ENCODE measurements at places on chromosomes 7 and 10.

DNA sequence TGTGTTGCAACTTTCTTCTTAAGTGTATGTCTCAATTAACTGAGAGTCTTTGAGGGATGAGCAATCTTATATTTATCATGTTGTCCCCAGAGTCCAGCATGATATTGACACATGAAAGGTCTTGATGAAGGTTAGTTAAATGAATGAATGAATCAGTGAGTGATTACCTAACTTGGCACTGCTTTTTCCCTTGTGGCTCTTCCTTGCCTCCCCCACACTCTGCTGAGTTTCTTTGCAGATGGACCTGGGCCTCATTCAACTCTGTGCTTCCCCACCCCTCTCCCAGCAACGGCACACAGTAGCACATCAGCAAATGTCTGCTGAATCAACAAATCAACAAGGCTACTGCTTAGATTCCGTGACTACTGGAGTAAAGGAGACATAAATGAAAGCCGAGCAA, 235.1 kb upstream of the CXCL12 start:
- no peak for DNase-seq

GRCh38 chr7:134174795-134175261, 47.7 kb downstream of the LRGUK start:
- no peak for DNase-seq

DNA sequence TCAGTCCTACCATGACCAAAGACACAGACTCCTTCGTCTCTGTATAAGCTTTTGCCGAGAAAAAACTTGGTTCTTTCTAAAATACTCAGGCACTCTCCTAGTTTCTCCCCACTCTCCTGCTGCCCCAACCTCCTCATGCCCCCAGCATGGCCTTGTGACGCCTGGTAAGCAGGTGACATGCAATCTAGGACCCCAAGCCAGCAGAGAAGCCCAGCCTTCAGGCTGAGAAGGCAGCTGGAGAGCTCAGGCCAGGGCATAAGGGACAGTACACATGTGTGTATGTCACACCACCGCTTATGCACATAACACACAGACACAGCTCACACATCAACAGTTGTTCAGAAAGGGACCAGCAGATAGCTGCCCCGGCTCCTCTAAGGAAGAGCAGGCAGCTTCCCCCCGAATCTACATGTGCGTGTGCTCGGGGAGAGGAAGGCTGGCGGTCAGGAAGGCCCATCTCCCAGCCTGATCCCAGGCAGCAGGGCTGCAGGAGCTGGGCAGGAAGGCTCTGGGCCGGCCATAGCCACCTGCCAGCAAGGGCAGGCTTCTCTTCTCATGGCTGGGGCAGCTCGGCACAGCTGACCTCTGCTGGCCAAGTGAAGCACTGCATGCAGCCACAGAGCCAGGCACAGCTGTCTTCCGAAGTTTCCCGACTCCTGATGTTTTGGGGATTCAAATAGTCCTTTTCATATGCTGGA, 8.5 kb downstream of the DDX56 start:
- DNase-seq, result peak; percentile 47

- DNase-seq, result no peak
Observed at GRCh38 chr7:5635461-5636445, 145.7 kb downstream of the RNF216 start.

DNA sequence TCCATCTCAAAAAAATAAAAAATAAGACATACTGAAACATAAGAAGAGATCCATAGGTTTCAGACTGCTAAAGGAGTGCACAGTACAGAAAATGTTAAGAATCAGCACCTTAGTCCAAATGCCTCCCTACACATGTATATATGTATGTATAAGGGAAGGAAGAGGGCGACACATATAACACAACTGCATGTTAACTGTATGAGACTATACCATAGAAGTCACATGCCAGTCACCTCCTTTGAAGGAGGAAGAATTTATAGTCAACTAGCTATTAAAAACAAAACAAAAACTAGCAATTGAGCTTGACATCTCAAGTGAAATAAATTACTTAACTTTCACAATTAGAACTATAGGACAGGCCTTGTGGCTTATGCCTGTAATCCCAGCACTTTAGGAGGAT, 50.4 kb downstream of the IGF2BP3 start:
- no peak for DNase-seq

GRCh38 chr7:118629898-118630438, 405.5 kb downstream of the ANKRD7 start:
- no peak for DNase-seq

DNA sequence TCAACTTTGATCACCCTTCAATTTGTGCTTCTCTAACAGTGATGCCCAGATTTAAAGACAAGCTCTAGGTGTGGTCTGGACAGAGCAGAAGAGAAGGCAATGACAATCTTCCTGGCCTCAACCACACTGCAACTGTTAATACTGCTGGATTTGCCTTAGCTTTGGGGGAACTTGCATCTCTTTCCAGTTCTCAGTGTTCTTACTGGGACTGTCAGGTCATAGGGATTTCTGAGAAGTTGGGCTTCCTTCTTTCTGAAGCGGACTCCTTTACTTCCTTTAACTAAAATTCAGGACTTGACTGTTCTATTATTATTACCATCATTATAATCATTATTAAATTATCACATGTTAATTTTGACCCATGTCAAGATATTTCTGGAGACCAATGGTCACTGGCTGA, 80.8 kb downstream of the OSBPL3 start:
- DNase-seq, result no peak

GRCh38 chr7:107998660-107999480, 4.1 kb downstream of the LAMB1 start:
- DNase-seq, result no peak

- DNase-seq, result no peak
Observed at GRCh38 chr10:3950676-3951275, 165.8 kb upstream of the KLF6 start.

- DNase-seq, result no peak
Observed at GRCh38 chr7:24191362-24191761, 92.6 kb upstream of the NPY start.

- no peak for DNase-seq
Observed at GRCh38 chr10:125213541-125214282, 53.3 kb upstream of the CTBP2 start.

- no peak for DNase-seq
Observed at GRCh38 chr7:21603462-21603861, 60.6 kb downstream of the DNAH11 start.

DNA sequence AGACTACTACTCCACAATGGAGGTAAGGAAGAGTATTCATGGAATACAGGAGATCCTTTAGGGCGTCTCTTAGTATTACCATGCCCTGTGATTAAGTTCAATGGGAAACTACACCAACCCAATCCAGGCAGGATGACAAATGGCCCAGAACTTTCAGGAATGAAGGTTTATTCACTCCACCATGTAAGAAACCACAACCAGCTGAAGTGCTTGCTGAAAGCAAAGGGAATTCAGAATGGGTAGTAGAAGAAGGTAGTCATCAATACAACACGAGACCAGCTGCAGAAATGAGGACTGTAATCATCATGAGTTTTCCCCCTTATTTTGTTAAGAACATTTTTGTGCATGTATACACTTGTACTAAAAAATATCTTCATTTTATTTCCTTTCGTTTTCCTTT, 76.6 kb downstream of the GPR37 start:
- no peak for DNase-seq

- no peak for DNase-seq
Observed at GRCh38 chr10:101858723-101859500, 15.3 kb upstream of the KCNIP2 start.

DNA sequence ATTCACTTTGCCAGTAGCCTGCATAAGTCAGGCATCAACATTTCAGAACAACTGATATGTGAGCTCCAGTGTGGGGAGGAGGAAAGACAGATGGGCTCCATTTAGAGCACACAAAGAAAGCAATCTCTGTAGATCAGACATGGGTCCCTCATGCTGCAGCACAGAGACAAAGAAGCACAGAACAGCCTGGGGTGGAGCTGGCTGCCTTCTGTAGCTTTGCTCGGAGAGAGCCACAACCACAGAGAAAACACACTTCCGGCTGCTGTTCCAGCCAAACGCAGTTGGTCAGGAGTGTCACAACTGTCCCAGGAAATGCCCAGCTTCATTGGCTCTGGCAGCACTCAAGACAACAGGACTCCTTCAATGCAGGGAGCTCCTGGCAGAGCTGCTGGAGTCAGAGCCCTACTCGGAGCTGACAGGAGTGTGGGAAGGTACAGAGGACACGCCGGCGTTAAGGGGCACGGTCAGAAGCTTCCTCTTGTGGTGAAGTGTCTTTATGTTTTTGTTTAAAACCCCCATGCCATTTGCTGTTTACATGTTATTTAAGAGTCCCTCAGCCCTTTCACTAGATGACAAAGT, 494.4 kb downstream of the TCERG1L start:
- DNase-seq, result no peak

DNA sequence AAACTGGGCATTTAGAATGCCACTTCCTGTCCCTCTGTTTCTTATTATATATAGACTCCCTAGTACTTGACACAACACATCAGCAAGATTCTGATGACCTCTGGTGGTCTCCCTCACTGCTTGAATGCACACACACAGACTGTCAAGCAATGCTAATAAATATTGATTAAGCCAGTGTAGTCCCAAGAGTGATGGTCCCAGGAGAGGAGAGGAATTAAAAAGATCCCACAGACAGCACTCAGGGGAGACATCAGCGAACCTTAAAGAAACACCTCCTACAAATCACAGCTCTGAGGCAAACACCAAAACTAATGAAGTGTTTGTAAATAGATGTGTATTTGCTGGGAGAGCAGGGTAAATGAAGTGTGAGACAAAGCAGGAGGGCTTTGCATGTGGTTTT, 1291.2 kb downstream of the XPNPEP1 start:
- no peak for DNase-seq

- no peak for DNase-seq
Observed at GRCh38 chr10:60286559-60286958, 103.1 kb downstream of the ANK3 start.

GRCh38 chr10:103622935-103623574, 129.6 kb downstream of the NEURL1 start:
- no peak for DNase-seq

- DNase-seq, result peak; percentile 7
Observed at GRCh38 chr10:17805921-17806577, 3.1 kb upstream of the MRC1 start.

GRCh38 chr7:56287429-56288138, 171.4 kb upstream of the NUPR2 start:
- no peak for DNase-seq

DNA sequence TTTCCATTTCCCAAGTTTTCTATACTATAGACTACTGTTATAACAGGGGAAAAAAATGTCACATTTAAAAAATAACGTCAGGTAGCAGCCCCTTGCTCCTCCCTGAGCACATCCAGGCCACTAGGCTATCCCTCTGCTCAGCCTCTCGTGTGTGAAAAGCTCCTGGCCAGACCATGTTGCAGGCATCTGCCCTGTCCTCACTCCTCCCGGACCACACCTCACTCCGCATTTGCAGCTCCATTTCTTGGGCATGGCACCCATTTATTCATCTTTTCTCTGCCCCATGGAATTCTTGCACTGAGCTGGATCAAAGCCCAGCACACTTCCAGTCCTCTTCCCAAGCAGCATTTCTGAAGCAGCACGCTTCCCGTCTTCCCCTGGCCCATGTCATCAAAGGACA, 1.4 kb upstream of the GDF2 start:
- DNase-seq, result no peak

DNA sequence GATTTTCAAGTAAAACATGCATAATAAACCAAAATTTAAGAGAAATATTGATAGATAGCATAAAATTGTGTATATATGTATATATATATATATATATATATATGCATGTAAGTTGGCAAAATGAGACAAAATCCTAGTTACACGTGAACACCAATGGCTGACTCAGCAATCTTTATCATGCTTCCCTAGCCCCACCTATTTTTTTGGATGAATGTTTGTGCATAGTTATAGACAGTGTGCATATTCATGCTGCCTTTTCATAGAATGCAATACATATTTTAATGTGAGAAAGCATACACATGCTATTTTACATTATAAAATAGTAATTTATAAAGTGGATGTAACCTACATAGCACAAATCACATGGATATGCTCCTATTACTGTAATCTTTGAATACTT, 230.3 kb downstream of the SH2D4B start:
- DNase-seq, result no peak

DNA sequence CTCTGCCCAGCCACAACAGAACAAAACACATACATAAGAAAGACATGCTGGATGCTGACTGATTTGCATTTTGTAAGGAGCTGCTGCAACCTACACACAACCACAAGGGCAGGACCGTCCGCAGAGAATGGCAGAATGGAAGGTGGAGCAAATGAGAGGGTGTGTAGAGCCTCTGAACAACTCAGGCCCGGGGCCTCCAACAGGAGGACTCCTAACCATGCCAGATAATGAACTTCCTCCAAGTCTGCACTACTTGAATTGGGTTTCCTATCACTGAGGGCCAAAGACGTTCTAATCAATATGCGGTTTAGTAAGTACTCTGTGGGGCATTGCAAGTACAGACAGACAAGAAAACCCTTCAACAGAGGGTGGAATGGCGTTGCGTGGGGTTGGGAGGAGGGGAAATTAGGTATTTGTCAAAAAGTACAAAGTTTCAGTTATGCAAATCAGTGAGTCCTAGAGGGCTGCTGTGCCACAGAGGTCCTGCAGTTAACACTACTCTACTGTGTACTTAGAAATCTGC, 14.6 kb downstream of the VOPP1 start:
- no peak for DNase-seq

DNA sequence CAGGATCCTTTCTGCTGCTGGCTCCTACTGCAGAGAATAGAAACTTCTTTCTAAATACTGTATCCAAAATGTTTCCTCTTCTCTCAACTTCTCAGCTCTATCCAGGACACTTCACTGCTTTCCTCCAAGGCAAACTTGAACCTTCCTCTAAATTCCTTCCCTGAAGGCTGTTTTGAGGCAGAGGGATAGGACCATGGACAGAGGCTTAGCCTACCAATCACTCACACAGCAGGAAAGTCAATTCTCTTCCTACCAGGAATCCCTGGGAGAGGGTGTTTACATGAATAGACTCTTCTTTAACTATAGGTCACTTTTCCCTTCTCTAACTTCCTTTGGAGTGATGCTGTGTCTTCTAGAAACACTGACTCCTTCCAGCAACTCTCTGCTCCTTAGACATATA, 115.6 kb upstream of the MKLN1 start:
- no peak for DNase-seq

DNA sequence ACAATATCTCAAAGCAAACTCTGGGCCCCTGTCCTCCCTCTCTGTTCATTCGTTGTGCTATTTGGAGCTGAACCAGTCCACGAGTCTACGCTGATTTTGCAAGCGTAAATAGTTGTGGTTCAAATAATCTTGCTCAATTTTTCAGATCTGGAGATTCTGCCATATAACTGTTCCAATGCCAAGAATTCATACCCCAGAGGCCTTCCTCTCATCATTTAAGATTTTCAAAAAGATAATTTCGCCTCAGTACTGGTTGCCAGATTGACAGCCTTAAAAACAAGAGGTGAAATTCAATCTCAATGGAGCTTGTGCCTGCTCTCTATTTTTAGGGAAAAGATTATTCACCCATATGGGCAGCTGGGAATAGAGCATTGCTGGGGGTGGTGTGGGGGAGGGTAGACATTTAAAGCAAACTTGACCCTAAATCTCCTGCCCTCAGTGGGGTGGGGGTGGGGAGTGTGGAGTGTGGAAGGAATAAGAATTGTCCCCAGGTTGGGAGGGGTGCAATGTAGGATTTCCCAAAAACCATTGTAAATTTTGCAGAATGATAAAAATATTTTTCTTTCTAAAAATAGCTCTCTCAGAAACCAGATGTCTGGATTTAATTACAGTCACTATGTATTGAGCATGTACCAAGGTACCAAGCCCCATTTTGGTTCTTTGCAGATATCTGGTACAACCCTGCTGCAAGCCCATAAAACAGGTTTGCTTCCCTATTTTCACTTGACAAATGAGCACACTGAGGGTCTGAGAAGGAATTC, 104.7 kb upstream of the EEPD1 start:
- DNase-seq, result no peak

- DNase-seq, result no peak
Observed at GRCh38 chr10:99673492-99673891, 14.2 kb downstream of the ENTPD7 start.
